Metanephros (tissue), 2 donors: ENCODE measurements at places on chromosomes 11 and 22. TPM values are rescaled to one million over a fixed set of nuclear protein-coding genes. Genes with fewer than 3 reads are reported as not detected.

The SHISAL1 gene
- 2.7 TPM for total RNA-seq

The TH gene
- total RNA-seq, result 1.3 TPM

The C22orf31 gene
- total RNA-seq, result 0.64 TPM

The IL18BP gene
- total RNA-seq, result 4.9 TPM

The MUC5AC gene
- total RNA-seq, result 0.18 TPM

The SLC22A6 gene
- 9.7 TPM for total RNA-seq

The TCN1 gene
- total RNA-seq, result 1.4 TPM

The SLC25A18 gene
- total RNA-seq, result 0.53 TPM

The SCARF2 gene
- total RNA-seq, result 40.4 TPM

The KCNJ11 gene
- total RNA-seq, result 17.0 TPM

The THRSP gene
- 2.0 TPM for total RNA-seq
